ENCODE measurements at places on chromosomes 1 and 21.

DNA sequence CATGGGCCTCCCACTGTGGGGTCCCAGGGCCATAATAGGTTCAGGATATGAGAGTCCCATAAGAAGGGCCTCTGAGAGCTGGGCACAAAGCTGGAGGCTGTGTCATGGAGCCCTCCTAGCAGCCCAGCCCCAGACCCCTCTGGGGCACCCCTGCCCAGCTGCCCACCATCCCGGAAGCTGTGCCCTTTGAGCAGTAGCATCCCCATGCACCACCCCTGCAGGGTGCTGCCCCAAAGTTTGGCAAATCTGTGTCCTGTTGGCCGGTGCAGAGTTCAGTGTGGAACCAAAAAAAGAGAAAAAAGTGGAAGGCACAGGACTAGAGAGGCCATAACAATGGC lies 17.6 kb downstream of the TNNT2 start:
- DNase-seq = no peak

- DNase-seq = no peak
Measured at GRCh38 chr1:59432531-59433439, 135.9 kb downstream of the FGGY start.

DNA sequence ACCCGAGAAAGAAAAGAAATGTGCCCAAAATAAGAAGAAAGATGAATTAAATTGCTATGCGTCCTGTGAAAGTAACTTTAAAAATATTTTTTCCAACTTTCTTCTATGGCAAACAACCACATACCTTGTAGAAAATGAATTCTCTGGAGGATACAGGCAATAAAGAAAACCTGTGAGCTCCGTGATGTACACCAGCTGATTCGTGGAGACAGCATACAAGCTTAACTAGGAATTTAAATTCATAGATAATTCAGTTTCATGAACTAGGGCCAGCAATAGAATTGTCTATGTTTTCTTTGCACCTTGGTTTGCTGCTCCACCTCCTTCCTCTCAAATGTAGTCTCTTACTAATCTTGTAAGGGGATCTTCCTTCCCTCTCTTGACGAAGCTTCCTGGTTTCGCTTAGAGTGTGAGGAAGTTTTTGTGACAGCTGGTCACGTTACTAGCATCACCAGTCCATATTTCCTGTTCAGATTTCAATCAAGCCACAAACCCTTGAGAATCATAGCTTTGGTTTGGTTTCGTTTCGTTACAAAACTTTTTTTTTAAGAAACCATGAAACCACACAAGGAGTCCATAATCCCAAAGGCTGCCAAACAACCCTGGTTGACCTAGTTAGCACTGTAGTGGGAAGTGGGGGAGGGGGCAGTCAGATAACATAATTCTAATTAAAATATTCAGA lies 35.8 kb downstream of the GREM2 start:
- DNase-seq = peak; percentile 2

GRCh38 chr1:23366598-23366997 lies 3.0 kb downstream of the ZNF436 start:
- no peak for DNase-seq

DNA sequence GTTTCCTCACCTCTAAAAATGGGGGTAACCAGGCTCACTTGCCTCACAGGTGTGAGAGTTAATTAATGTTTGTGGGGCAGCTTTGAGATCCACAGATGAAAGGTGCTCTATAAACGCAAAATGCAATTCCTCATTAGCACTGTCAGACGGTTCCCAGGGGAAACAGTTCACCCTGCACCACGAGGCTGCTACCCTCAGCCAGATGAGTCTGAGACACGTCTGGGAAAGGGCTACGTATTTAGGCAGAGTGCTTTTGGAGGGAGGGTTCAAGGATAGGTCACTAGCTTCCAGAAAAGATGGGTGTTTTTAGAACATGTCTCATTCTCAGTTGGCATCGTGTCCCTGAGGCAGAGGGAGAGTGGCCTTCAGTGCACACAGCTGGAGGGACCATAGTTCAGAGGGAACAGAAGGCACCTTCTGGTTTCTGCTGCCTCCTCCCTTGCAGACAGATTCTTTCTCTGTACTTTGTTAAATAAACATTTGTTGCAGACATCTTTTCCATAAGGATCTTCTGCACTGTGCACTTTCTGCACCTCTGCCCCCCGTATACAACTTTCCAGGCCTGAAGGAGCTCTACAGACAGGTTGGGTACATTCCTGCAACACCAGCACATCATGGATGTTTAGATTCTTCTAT lies 139.9 kb downstream of the CLIC6 start:
- no peak for DNase-seq

DNA sequence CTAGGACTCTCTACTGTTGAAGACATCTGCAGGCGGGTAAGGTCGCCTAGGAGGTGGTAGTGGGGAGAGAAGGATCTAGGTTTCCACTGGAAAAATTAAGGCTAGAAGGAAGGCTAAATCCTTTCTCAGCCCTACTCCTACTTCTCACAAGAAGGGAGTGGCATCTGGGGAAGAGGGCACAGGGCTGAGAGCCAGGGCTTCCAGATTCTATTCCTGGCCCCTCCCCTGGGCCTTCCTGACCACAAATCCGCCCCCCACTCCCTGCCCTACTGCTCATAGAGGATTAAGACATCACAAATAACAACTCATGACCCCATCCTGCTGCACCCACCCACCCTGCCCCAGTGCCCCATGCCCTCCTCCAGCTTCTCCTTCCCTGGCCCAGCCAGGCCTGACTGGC lies 2.5 kb downstream of the PHLDA3 start:
- no peak for DNase-seq

- DNase-seq = no peak
Measured at GRCh38 chr1:162498496-162498810, 835 bp downstream of the UHMK1 start.
